Stimulated activated CD8-positive, alpha-beta memory T cell treated with anti-CD3 and anti-CD28 coated beads, Interleukin-2, amount 100 ng/mL, for 1 hour (primary cell): ENCODE measurements at places on chromosomes 12 and 14.

DNA sequence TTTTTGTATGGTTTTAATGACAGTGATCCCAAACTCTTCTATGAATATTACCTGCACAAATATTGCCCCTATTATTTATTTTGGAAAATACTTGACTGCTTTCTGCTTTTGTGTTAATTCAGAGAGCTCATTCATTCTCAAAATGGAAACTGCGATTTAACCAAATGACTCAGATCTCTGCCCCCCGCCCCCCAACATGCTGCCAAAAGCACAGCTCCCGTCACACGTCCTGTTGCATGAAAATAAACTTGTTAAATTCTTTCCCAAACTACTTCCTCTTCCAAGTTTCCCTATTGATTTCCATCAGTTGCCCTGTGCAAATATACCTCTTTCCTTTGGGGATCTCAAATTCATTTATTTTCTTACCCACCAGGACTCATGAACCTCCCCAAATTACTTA, 18.0 kb upstream of the NRDE2 start:
- no peak for DNase-seq

DNA sequence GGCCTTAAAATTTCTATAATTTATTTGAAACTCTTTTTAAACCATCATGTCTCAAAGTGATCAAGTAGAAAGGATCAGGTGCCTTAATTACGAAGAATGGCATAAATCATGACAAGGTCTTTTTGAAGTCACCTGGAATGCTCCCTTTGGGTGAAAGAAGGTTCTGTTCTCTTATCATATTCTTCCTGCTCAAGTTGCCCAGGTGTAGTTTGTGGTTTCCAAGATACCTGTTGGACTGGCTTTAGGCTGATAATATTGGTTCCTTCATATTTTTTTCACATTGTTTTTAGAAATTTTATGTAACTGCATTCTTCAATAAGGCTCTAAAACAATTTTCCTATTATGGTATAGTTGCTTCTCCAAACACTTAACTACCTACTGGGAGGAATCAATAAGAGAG, 29.2 kb downstream of the RASSF3 start:
- DNase-seq: no peak

GRCh38 chr12:51871918-51872688, 15.8 kb upstream of the ANKRD33 start:
- DNase-seq: no peak

DNA sequence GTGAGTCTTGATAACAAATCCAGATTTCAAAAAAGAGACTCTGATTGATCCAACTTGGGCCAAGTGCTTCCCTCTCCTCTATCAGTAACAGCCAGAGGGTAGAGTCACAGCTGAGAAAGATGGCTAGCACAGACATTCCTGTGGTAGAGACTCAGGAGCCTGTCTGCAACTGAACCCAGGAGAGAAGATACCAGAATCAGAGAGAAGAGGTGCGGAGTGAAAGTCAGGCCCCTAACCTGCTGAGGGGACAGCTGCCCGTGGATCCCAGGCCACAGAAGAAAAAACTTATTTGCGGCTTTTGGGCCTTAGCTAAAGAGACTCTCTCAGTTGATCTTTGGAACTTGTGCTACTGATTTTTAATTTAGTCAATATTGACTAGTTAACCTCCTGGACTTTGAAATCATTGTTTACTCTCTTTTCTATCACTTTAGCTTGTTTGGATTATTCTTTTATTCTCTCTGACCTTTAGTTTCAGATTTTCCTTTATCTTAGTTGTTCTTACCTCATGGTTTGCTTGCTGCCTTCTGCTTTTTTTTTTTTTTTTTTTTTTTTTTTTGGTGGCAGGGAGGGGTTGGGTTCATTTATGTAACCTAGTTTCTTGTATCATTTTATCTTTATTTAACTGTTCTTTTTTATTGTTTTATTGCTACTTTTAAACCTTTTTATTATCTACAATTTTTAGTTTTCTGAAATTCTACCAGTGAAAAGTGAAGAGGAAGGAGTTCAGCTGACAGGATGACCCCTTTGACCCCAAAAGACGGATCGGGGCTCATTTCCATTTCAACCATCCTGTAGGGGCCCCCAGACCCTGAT, 154.9 kb upstream of the KRR1 start:
- DNase-seq: no peak

GRCh38 chr12:78040111-78040510, 209.4 kb downstream of the NAV3 start:
- no peak for DNase-seq

DNA sequence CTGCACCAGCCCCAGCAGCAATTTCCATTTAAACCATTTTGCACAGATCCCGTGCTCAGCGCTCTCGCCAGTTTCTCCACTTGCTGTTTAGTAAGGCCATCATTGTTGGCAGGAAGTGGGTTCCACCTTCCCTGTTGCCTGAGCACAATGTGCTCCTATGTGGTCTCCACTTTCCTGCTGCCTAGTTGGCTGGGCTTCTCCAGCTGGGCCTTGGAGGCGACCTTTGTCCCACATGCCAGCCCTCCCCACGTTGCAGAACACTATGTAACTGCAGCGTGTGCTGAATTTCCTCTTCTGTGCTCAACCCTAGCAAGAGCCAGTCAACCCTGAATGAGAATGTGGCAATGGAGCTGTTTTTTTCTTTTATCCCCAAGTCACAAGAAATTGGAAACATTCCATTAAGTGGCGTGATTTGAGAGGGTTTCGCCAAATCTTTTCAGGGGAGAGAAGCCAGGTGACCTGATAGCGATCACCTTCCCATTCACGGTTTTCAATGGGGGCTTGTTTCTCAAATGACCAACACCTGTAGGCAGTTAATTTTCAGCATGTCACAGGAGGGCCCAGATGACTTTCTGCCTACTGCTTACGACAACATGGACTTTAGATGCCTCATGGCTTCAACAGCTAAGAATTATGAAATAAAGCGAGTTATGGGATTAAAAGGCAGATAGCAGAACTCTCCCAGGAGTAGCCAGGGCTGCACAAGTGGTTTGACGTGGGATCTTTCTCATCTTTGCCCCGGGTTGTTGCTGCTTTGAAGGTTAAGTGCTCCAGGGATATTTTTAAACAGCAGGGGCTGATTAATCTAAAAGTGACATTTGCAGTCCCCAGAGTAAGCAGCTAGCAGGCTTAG, at the start of gene ACACB:
TSS of gene ACACB (plus strand) at position 830 of the 853 bp plus-strand sequence. CDS start 22,819 bp downstream, outside the sequence.
- DNase-seq: no peak

DNA sequence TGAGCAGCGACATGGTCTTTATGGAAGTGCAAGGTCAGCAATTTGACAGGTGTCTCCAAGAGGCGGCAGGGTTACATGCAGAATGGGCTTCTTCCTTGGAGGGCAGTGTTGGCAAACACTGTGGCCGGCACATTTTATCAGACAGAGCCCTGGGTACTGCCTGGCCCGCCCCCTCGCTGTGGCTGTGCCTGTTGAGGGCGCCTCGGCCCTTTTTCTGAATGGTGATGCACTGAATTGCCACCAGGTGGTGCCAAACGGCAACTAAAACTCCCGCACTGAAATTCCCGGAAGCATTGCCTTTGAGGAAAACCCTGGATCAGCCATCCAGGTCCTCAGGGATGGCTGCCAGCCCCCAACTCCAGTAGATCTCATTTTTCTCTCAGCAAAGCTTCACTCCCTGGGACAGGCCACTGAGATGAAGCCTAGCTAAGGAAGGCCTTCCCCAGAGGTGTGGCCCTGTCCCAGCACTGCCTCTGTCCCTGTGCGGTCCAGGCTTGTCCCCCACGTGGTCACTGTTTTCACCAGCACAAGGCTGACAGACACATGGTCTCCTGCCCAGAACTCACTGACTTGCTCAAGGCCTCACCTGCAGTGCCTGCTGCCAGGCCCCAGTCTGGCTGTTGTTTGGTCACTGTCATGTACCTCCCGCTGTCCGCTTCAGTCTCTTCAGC, 73.6 kb downstream of the TESC start:
- DNase-seq: no peak

- no peak for DNase-seq
Observed at GRCh38 chr12:20523658-20524057, 155.3 kb downstream of the PDE3A start.

DNA sequence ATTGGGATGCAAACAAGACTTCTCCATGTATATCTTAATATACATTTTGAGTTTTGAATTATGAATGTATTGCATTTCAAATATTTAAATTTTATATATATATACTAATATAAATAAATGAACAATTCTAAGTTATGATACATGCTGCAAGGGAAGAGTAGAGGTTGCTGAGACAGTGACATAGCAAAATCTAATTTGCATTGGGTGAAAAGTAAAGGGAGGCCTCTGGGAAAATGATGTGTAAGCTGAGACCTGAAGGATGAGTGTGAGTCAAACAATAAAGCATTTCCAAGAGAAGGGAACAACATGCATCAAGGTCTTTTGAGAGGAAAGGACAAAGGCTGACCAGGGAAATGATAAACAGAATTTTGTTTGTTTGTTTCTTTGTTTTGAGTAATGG, 62.9 kb upstream of the PTPRQ start:
- no peak for DNase-seq

DNA sequence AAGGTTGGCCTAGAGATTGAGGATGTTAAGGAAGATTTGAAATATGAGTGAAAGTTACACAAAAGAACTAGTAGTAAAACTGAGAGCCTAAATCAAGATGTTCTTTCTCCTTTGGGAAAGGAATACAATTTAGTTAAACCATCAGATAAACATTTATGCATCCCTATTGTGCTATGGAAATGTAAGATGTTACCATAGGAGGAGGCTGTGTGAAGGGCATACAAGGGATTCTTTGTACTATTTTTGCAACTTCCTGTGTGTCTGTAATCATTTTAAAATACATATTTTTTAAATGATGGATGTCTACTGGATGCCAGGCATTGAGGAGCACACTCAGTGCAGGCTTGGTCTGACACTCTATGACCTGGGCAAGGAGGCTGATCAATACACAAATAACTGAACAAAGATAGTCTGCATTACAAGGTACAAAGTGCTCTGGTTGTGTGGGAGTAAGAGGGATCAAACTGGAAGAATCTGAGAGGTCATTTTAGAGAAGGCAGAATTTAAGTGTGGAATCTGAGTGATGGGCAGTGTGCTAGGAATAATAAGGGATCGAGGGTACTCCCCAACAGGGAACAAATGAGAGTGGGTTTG, 5.8 kb upstream of the CHPT1 start:
- DNase-seq: no peak

- DNase-seq: no peak
Observed at GRCh38 chr12:95805864-95806671, 15.5 kb upstream of the NTN4 start.

DNA sequence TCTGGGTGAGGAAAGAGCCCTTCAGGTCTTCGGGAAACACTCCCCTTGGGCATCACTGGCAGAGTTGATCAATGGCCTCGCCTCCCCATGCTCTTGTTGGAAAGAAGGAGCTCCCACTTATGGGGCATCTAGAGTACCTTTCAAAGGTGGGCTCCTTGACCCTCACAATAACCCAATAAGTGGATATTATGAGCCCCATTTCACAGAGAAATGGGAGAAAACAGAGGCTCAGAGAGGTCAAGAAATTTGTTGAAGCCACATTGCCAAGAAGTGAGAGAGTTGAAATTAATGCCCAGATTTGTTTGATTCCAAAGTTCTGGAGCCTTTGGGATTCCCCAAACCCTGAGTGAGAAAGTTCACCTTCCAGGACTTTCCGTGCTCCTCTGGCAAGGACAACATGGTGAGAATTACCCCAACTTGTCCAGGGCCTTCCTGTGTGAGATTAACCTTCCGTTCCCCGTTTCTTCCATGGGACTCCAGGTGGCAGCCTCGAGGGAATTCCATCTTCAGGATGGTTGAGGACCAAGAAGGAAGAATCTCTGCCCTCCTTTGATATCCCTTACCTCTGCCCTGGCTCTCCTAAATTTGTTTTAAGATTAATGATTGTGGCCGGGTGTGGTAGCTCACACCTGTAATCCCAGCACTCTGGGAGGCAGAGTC, 7.5 kb upstream of the CHD4 start:
- no peak for DNase-seq

DNA sequence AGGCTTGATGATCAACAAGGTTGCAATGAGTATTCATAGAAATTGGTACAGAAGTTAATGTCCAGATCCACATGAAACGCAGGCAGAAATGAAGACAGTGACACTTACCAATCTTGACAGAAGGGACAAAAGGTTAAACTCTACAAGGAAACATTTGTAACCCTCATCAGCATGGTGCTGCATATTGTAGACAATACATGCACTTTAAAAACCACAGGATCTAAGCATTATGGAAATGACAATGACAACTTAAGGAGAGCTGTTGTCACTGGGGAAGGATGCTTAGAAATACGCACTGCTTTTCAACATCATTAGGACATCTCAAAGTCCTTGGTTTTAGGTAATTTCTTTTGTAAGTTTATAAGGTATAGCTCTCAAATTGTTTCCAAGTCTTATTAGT, 130.6 kb downstream of the ATP23 start:
- no peak for DNase-seq

- no peak for DNase-seq
Observed at GRCh38 chr12:39390752-39391151, 52.2 kb downstream of the KIF21A start.

- DNase-seq: no peak
Observed at GRCh38 chr14:32407130-32407529, 78.0 kb downstream of the AKAP6 start.

GRCh38 chr12:109678719-109679118, 34.9 kb upstream of the FAM222A start:
- no peak for DNase-seq

DNA sequence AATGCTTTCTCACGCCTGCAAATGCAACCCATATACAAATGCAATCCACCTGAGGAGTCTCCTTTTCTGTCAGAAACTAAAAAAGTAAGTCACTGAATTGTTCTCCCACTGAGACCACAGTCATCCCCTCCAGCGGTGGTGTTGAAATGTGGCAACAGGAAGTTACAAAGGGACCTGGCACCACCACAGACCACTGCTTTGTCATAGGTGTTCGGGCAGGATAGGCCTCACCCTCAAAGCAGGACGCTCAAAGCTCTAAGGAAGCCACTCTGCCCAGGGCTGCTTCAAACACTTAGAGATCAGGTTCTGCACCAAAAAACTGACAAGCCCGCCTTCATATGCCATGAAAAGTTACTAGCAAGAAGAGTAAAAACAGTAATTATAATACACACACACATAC, 11.3 kb downstream of the PHLDA1 start:
- peak; percentile 52 for DNase-seq
